Stomach (tissue), 19 donors: ENCODE measurements at places on chromosomes 2 and 18. TPM values are rescaled to one million over a fixed set of nuclear protein-coding genes. Genes with fewer than 3 reads are reported as not detected.

The PLGLB1 gene
- total RNA-seq = 16.5 TPM

- H3K36me3 ChIP-seq = no peaks in the 10 kb centered on the region
- no peak overlapping the region for H3K27ac ChIP-seq
- no peak overlapping the region for H3K4me3 ChIP-seq
Measured at GRCh38 chr2:130813722-130814121, 23.0 kb upstream of the ARHGEF4 start.

The C18orf54 gene
- 4.0 TPM for total RNA-seq

The ARHGEF4 gene
- 11.2 TPM for total RNA-seq

The ALPI gene
- not detected for total RNA-seq

DNA sequence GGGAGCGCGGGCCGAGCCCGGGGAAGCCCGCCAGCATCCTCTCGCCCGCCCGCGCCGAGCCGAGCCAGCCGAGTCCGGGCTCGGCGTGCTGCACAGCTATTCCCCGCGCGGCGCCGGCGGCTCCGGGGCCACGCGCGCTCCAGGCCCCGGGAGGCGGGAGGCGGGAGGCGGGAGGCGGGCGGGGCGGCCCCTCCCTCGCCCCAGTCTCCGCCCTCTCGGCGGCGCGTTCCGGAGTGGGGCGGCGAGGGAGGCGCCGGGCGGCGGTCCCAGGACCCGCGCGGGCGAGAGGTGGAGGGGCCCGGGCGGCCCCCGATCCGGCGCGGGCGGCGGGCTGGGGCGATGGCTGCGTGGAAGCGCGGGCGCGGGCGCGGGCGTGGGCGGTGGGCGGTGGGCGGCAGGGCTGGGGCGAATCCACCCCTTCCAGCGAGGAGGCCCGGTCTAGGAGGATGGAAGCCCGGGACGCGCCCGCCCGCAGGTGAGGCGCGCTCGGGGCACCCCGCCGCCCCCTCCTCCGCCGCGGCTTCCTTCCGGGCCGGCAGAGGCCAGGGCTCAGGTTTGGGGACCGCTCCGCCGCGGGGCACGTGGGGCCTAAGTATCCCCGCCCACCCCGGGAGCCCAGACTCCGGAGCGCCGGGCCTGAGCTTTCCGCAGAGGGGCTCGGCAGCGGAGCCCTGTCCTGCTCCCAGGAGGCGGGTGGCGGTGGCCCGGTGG lies at the start of gene ADCY3:
Gene ADCY3, minus strand, starts transcription at position 140 of the 711 bp plus-strand sequence. CDS start 1,250 bp downstream, outside the sequence.
- peaks cover 6% of the 10 kb centered on the region for H3K36me3 ChIP-seq

The UGT1A10 gene
- 0.45 TPM for total RNA-seq

- no peaks in the 10 kb centered on the region for H3K36me3 ChIP-seq
- peak; percentile 51 for DNase-seq
- H3K4me3 ChIP-seq = peak overlapping the region; percentile 81
- peak overlapping the region; percentile 98 for H3K27ac ChIP-seq
- H3K27me3 ChIP-seq = no peaks in the 10 kb centered on the region
- peaks cover 34% of the 10 kb centered on the region for H3K4me1 ChIP-seq
Measured at GRCh38 chr2:65129286-65129825, 550 bp downstream of the RAB1A start.

DNA sequence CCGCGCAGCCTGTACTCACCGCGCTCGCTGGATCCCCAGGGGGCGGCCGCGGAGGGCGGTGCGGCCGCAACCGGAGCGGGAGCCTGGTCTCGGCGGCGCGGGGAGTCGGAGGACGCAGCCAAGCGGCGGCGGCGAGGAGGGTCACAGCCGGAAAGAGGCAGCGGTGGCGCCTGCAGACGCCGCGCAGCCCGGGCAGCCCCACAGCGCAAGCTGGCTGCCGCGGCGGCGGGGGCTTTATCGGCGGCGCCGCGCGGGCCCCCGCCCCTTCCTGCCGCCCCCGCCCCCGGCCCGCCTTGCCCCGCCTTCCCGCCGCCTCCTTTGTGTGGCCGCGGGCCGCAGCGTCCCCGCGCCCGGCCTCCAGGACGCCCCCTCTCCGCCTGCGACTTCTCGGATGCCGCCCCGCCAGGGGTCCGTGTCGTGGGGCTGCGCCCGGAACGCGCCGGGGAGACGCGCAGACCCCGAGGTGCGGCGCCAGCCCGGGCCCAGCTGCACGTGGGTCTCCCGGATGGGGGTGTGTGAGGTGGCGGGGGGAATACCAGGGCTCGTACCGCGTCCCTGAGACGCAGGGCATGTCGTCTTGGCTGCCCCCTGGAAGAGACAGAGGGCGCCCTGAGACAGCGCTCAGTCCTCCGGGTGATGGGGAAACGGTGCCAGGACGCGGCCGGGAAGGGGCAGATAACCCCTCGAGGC lies at the start of gene SERPINE2:
Gene SERPINE2, minus strand, starts transcription at position 207 of the 690 bp plus-strand sequence. CDS start 37,386 bp downstream, outside the sequence.
- H3K27ac ChIP-seq = peak within 1 kb of the TSS; percentile 38
- H3K36me3 ChIP-seq = no peaks in the 10 kb centered on the region
- H3K4me1 ChIP-seq = peaks cover 19% of the 10 kb centered on the region
- H3K4me3 ChIP-seq = peak within 1 kb of the TSS; percentile 67

DNA sequence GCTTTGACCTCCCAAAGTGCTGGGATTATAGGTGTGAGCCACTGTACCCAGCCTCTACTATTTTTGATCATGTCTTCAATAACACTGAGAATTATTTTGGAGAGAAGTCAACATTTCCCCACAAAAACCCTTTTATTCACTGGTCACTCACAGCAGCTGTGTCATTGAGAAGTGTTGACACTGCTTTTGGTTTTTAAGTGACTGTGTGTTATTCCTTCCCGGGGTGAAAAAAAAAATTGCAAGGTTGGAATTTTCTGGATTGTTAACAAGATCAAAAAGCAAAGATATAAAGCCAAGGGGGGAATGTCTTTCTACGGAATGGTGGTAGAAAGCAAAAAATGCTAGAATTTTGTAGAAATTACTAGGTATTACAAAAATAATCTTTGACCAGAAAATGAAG lies 61.5 kb downstream of the TANC1 start:
- no peak overlapping the region for H3K4me3 ChIP-seq
- no peaks in the 10 kb centered on the region for H3K36me3 ChIP-seq
- H3K27ac ChIP-seq = no peak overlapping the region
- H3K4me1 ChIP-seq = peaks cover 12% of the 10 kb centered on the region
- DNase-seq = no peak

The SEH1L gene
- total RNA-seq = 43.7 TPM

The PTPRN gene
- total RNA-seq = not detected

DNA sequence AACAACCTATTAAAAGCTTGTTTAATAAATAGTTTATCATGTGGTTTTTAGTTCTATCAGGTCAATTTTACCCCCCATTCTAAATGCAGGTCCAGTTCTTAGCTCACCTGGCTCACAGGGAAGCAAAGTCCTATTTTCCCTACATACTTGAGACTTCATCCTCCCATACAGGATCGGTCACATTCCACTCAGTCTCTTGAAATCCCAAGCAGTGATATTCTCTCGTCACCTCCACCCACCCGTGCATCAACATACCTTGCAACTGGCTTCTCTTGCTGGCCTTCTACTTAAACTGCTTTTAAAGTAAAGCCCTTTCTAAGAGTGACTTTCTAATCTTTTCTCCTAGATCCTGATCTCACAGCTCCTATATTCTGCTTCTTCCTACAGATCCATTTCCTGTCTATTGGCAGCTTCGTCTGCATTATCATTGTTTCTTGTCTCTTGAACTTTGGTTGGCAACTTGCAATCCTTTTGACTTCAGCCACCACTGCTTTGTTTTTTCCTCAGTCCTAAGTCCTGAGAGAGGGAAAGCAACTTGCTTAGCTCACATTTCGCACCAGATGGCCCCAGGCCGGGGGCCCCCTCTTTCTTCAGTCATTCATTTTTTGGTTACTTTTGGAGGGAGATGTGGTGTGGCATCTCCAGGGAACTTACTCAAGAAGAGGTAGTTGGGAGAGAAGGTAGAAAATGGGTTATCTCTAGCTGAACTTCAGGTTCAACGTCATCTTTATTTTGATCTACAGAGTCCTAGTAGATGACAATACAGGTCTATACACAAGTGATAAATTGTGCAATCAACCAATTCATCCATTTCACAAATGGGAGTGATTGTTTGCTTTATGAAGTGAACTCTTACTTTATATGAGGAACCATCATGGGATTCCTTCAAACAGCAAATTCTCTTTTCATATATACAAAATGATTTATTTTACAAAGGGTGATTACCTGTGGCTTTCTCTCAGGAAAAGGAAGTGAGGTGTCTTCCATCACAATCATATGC lies 23.9 kb upstream of the NCOA1 start:
- H3K4me3 ChIP-seq = no peak overlapping the region
- H3K36me3 ChIP-seq = no peaks in the 10 kb centered on the region
- no peaks in the 10 kb centered on the region for H3K27me3 ChIP-seq
- no peaks in the 10 kb centered on the region for H3K4me1 ChIP-seq

The MAP3K19 gene
- total RNA-seq = 1.1 TPM

- no peak overlapping the region for H3K27ac ChIP-seq
- no peaks in the 10 kb centered on the region for H3K27me3 ChIP-seq
- H3K36me3 ChIP-seq = no peaks in the 10 kb centered on the region
- H3K4me3 ChIP-seq = no peak overlapping the region
- DNase-seq = no peak
- H3K4me1 ChIP-seq = no peaks in the 10 kb centered on the region
Measured at GRCh38 chr2:193250389-193250788, 1055.7 kb upstream of the TMEFF2 start.

The CFAP210 gene
- not detected for total RNA-seq

- H3K27me3 ChIP-seq = no peaks in the 10 kb centered on the region
- DNase-seq = no peak
- no peaks in the 10 kb centered on the region for H3K36me3 ChIP-seq
- H3K27ac ChIP-seq = no peak overlapping the region
Measured at GRCh38 chr2:137036619-137037018, 271.3 kb downstream of the THSD7B start.

The TSPYL6 gene
- total RNA-seq = not detected

DNA sequence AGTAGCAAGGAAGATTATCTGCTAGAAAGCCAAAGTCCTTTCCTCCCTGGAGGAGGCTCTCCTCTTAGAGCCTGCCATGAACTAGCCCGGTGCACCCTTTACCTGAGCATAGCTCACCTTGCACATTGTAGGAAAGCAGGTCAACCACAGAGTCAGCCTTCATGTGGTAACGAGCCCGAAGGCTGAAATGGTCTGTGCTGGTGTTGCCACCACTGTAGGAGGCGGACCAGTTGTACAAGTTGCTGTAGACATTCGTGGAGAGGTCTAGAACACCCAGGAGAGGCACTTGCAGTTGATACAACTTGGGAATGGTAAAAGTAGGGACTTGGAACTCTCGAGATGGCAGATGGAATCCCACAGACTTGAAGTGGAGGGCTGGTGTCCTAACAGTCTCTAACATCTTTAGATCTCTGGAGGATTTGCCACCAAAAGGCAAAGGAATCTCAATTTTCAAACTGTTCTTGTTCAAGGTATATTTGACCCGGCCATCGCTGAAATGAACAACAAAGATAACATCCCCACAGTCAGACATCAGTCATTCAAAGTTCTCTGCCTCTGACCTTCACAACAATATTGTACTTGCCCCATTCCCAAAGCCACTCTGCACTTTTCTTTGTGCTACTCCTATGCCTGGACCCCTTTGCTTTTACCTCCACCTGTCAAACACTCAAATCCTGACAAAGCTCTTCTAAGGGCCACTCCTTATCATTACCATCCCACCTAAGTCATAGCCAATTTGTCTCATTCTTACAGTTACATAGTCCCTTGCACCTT lies 30.6 kb downstream of the APOB start:
- no peaks in the 10 kb centered on the region for H3K27me3 ChIP-seq
- no peak for DNase-seq
- no peaks in the 10 kb centered on the region for H3K4me1 ChIP-seq
- no peak overlapping the region for H3K27ac ChIP-seq
- no peak overlapping the region for H3K4me3 ChIP-seq
- no peaks in the 10 kb centered on the region for H3K36me3 ChIP-seq

GRCh38 chr2:221282386-221282785 lies 289.7 kb downstream of the EPHA4 start:
- no peaks in the 10 kb centered on the region for H3K27me3 ChIP-seq
- H3K4me1 ChIP-seq = no peaks in the 10 kb centered on the region
- H3K27ac ChIP-seq = no peak overlapping the region
- H3K36me3 ChIP-seq = no peaks in the 10 kb centered on the region
- DNase-seq = no peak

- H3K27ac ChIP-seq = no peak overlapping the region
- H3K4me3 ChIP-seq = no peak overlapping the region
- DNase-seq = no peak
- peaks cover 29% of the 10 kb centered on the region for H3K4me1 ChIP-seq
- H3K36me3 ChIP-seq = no peaks in the 10 kb centered on the region
- H3K27me3 ChIP-seq = no peaks in the 10 kb centered on the region
Measured at GRCh38 chr2:120939595-120940318, 204.1 kb downstream of the GLI2 start.

DNA sequence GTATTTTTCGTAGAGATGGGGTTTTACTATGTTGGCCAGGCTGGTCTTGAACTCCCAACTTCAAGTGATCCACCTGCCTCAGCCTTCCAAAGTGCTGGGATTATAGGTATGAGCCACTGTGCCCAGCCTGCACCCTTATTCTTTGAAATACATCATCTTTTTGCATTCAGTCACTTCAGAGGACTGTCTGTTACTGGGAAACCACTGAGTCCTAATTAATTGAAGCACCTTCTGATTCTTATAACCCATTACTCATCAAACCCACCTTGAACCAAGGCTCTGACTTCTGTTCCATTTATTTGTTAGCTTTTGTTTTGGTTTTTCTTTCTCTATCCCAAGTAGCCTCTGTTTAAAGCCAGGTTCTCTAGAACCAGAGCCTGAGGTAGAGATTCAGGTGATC lies 49.6 kb downstream of the CPO start:
- DNase-seq = no peak
- no peak overlapping the region for H3K27ac ChIP-seq
- no peaks in the 10 kb centered on the region for H3K4me1 ChIP-seq
- no peak overlapping the region for H3K4me3 ChIP-seq
- H3K27me3 ChIP-seq = no peaks in the 10 kb centered on the region
- H3K36me3 ChIP-seq = no peaks in the 10 kb centered on the region

The APOB gene
- 0.72 TPM for total RNA-seq

- no peak overlapping the region for H3K27ac ChIP-seq
- no peak for DNase-seq
- H3K4me3 ChIP-seq = no peak overlapping the region
- no peaks in the 10 kb centered on the region for H3K4me1 ChIP-seq
- no peaks in the 10 kb centered on the region for H3K36me3 ChIP-seq
Measured at GRCh38 chr18:66534110-66534509, 69.8 kb downstream of the CDH19 start.

DNA sequence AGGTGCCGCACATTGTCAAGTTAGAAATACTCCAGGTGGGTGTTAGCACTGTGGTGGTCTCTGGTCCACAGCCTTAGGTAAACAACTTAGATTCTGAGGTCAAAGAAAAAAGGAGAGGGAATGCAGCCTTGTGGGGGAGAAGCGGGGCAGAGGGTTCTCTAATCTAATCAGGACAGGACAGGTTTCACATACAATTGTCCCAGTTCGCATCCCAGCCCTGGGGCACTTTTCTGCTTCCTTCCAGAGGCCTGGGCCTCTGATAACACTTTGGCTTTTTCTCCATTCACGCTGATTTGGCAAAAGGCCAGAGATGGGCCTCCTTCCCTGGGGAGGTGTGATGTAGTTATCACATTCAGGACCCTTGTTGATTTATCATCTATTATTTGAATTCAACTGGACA lies 32.5 kb downstream of the SLC1A4 start:
- no peak overlapping the region for H3K27ac ChIP-seq
- H3K4me1 ChIP-seq = no peaks in the 10 kb centered on the region
- DNase-seq = no peak
- no peaks in the 10 kb centered on the region for H3K27me3 ChIP-seq

The DYNAP gene
- total RNA-seq = not detected
